ENCODE measurements at places on chromosomes 12 and 14. TPM values are rescaled to one million over a fixed set of nuclear protein-coding genes. Genes with fewer than 3 reads are reported as not detected.
A peak's percentile ranks its signal among the peaks of the same experiment; 100 is the strongest.

Gene SLC6A15
- total RNA-seq, result not detected

DNA sequence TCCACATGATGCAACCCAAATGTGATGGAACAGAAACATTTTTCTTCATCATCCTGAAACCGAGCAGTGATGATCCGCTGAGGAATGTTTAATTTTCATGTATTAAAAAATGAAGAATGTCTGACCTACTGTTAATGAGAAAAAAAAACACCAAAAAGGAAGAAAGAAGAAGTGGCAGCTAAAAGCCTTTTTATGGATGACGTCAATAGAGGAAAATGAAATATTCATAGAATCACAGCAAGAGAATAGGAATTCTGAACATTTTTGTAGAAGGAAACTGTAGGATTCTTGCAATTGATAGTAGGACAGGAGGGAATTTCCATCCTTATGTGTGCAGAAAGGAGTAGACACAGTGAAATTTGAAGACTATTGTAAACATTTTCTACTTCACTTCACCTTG is 112.9 kb downstream of the PRKCH start:
- DNase-seq, result no peak

GRCh38 chr14:34722723-34723545 is 8.5 kb upstream of the CFL2 start:
- peak; percentile 76 for DNase-seq

Gene GUCY2C
- total RNA-seq, result not detected

GRCh38 chr12:31201382-31201781 is 124.6 kb downstream of the SINHCAF start:
- no peak for DNase-seq

GRCh38 chr12:54364413-54364812 is at the start of gene GPR84:
Gene GPR84 (minus strand): TSS chr12:54364486. CDS start chr12:54363851, 635 bp downstream.
- peak; percentile 85 for DNase-seq

- no peak for DNase-seq
Measured at GRCh38 chr14:89603938-89604480, 187.0 kb upstream of the FOXN3 start.

DNA sequence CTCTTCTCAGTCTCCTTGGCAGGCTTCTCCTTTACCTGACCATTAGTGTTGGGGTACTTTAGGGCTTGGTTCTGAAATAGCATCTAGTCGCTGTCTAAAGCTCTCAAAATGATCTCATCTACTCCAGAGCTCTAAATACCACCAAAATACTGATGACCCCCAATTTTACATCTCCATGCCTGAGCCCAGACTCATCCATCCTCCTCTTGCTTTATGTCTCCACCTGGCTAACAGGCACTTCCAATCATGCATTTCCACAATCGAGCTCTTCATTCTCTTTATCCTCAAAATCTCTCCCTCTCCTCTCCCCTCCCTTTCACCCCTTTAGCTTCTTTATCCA is 40.5 kb upstream of the PTGR2 start:
- no peak for DNase-seq

- DNase-seq, result no peak
Measured at GRCh38 chr12:127293507-127294310, 973.3 kb upstream of the TMEM132C start.

DNA sequence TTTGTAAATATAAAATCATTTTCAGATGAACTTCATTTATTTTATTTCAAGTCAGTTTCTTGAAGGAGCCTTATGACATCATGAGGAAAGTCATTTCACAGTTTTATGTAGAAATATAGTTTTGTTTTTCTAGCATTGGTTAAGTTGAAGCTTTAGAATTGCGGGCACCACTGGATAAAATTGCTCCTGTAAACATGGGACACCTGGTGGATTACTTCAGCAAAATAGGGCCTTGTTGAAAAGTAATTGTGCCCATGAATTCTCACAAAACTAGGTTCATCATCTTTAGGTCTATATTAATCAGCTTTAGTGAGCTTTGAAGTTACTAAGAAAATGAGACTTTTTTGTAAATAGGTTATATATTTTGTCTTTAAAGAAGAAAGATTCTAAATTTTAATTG is 25.3 kb downstream of the CNTN1 start:
- DNase-seq, result no peak

- DNase-seq, result no peak
Measured at GRCh38 chr12:112938751-112939150, 477 bp downstream of the OAS3 start.

Gene TAS2R50
- 7.0 TPM for total RNA-seq

Gene FAM90A1
- total RNA-seq, result 0.36 TPM

Gene CBLN3
- 10.9 TPM for total RNA-seq

GRCh38 chr12:61713121-61713520 is 547.1 kb upstream of the USP15 start:
- DNase-seq, result no peak

Gene PDE3A
- not detected for total RNA-seq

DNA sequence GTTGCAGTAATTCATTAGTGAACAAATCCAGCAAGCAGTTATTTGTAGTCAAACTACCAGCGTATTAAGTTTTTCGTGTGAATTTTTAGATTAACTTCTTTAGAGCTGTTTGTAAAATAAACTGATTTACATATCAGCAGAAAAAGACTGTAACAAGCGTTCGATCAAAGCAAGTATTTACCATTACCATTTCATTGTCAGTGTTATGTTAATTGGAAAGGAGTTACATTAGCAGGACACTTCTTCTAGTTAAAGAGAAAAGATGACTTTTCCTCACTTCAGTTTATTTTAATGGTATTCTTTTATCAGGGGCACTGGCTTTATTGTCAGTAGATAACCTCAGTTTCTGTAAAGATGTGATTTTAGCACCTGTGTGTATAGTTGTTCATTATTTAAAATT is 151.1 kb upstream of the AEBP2 start:
- DNase-seq, result no peak

Gene BEST3
- total RNA-seq, result not detected

- DNase-seq, result no peak
Measured at GRCh38 chr12:84874125-84874824, 38.3 kb downstream of the SLC6A15 start.

Gene NFATC4
- total RNA-seq, result not detected

DNA sequence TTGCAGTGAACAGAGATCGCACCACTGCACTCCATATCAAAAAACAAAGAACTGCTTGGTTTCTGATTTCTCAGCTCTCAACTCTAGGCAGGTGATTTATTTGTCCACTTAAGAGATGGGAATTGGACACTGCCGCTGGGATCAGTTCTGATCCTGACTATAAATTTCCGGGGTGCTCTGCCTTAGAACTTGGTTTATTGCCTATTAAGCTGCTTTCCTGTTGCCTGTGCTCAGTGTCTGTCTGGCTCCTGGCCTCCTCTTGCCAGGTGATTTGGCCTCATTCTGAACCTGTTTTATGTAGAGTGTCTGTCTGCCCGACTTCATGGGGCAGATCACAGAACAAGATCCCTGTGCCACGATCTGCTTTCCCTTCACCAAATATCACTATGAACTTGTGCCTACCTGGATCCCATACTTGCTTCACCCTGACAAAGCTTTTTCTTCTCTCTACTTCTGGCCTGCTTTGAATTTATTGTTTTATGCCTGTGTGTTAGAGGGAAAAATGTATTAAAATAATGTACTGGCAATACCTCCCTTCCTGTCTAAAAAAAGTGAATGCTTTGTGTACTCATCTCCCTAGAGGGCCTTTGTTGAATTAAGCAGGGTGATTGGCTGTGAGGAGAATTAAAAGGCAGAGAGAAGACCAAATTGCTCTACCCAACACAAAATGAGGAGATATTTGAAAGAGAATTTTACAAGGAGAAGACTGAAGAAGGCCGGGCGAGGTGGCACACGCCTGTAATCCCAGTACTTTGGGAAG is 27.6 kb downstream of the CDKN1B start:
- DNase-seq, result no peak

GRCh38 chr14:75371297-75371696 is 56.5 kb upstream of the JDP2 start:
- DNase-seq, result no peak

DNA sequence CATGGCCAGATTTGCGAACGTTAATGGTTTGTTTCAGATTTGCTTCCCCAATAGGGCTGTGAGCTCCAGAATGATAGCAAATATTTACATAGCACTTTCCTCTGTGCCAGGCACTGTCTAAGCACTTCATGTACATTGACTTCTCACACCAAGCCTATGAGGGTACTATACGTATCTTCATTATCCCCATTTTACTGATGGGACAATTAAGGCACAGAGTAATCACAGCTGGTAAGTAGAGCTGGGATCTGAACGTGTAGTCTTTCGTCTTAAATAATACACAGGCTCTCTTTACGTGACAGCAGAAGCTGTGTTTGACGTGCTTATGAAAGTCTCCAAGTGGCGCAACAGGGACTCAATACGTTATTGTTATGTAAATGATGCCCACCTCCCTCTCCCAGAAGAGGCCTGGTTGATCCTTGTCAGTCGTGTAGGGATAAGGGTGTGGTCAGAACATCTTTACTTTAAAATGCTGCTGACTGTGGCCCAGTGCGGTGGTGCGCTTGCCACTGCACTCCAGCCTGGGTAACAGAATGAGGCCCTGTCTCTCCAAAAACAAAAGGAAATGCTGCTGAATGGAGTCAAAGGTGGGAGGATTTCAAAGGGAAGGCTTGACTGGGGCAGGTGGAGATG is 66.3 kb upstream of the TCL1B start:
- DNase-seq, result no peak

Gene NID2
- total RNA-seq, result 6.8 TPM

GRCh38 chr12:25249931-25250738 is 594 bp downstream of the KRAS start:
- DNase-seq, result peak; percentile 79

Gene CFAP251
- total RNA-seq, result 2.9 TPM

Gene ASCL1
- not detected for total RNA-seq

GRCh38 chr12:57340104-57340503 is 89.1 kb upstream of the STAC3 start:
- no peak for DNase-seq

DNA sequence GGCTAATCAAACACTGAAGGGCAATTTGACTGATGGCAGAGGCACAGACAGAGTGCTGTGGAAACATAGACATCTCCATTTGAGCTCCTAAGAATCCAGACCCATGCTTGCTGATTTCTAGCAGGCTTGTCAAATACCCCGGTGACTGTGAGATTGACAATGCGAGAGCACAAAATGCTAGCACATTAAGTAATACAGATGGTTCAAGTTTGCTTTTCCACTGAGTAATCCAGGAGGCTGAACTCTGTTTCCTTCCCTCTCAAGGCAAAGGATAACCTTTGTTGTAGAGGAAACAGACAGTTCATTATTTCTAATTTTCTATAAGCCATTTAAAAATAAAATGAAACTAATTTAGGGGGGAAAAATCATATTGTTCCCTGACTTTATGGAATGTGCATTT is 256.5 kb upstream of the CRY1 start:
- DNase-seq, result no peak

Gene RPL36AL
- 188 TPM for total RNA-seq

DNA sequence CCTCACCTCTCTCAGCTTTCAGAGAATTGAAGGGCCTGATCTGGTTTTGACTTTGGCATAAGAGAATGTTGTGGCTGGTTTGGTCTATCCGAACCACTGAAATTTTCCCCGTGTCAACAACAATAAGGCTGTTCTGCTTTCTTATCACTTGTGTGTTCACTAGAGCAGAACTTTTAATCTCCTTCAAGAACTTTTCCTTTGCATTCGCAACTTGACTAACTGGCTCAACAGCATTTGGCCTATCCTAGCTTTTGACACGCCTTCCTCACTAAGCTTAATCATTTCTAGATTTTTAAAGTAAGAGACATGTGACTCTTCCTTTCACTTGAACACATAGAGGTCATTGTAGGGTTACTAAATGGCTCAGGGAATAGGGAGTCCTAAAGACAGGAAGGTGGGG is 25.9 kb upstream of the EDDM3A start:
- no peak for DNase-seq

DNA sequence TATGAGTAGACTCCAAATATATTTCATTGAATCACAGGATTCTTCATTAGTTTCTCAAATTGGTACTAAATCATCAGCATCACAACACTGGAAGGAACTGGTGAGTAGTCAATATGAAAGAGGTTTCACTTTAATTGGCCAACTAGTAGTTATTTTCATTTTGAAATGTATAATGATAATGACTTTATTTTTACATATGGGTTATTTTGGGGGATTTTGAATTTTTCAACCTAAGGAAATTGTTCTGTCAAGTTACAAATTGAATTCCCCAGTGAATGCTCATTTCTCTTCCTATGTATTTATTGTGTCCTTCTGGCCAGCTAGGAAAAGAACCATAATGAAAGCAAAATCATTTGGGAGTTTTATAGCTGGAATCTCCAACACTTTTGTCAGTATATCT is 174.2 kb upstream of the ATP2B1 start:
- no peak for DNase-seq

GRCh38 chr12:88958946-88959345 is 378.7 kb upstream of the KITLG start:
- no peak for DNase-seq

DNA sequence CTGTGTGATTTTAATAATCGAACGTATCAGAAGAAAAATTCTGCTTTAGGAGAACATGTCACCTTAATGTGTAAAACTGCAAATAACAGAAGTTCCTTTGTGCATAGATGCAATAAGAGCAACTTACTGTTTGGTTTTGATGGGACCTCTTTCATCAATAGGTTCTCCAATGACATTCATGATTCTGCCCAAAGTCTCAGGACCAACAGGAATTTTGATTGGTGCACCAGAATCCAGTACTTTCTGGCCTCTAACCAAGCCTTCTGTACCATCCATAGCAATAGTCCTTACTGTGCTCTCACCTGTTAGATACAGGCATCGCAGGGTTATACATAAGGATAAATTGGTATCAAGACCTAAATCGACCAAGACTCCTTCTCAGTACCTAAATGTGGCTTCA is 1.1 kb downstream of the ATP5F1B start:
- no peak for DNase-seq

Gene GPR84
- 91.5 TPM for total RNA-seq

DNA sequence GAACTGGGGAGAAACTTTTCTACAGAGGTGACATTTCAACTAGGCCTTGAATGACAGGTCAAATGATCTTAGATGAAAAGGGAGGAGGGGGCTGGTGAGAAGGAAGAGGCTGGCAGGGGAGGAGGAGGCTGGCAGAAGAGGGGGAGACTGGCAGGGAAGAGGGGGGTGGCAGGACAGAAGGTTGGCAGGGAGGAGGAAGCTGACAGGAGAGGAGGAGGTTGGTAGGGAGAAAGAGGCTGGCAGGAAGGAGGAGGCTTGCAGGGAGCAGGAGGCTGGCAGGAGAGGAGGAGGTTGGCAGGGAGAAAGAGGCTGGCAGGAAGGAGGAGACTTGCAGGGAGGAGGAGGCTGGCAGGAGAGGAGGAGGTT is 63.4 kb upstream of the PPP4R3A start:
- no peak for DNase-seq

GRCh38 chr12:22691319-22691718 is 66.3 kb downstream of the ETNK1 start:
- no peak for DNase-seq

Gene LRFN5
- total RNA-seq, result not detected

All from natural killer cell treated with Interleukin-12 subunit alpha and Interleukin-12 subunit beta and Interleukin-15 and Interleukin-18, amount 100 ng/mL, for 72 hours (primary cell).